ENCODE measurements at places on chromosomes 12 and 14.

GRCh38 chr12:41532072-41532471, 344.0 kb downstream of the PDZRN4 start:
- no peak for DNase-seq

DNA sequence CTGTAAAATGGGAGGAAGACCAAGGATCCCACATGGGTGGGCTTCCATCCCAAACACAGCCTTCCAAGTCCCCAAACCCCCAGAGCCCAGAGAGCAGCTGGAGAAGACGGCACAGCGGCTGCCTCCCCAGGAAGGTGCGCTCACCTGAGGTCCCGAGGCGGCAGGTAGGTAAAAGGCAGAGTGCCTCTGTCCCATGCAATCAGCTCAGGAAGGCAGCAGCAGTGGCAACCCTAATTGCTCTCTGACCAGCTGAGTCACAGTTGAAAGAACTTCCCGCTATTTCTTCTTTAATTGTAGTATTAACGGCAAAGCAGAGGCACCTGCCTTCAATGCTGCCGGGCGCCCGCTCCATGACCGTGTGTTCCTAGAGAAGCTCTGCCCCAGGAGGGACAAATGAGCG, 91.1 kb upstream of the BCL11B start:
- no peak for DNase-seq

DNA sequence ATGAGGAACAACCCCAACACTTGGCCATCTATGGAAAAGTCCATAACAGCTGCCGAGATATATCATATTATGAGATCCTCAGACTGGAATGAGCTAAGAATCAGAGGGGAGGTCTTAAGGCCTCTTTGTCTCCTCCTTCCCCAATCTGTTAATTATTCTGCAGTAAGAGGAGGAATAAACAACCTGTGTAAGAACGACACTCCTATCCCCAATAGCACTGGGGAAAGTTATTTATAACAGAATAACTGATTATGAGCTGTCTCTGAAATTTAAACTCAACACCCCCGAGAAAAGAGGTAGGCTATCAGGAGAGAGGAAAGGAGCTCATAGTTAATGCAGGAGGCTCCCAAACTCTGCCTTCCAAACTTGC, 68.0 kb downstream of the NIN start:
- DNase-seq: no peak

DNA sequence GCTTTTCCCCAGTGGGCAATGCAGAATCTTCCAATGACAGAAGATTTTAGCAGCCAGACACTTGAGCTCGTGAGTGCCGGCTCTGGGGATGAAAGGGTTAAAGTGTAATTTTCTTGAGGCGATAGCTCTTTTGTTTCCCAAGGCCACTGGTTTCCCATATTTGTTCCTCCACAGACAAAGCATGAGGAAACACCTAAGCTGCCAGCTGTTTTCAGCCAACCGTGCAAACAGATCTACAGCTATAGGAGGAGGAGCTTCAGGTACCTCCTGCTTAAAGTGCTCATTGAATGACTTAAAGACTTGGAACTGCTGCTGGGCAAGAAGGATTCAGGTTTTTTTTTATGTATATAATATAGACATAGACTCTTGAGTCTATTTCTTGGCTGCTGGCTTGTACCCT, 1311.5 kb downstream of the TMEM121 start:
- DNase-seq: no peak

DNA sequence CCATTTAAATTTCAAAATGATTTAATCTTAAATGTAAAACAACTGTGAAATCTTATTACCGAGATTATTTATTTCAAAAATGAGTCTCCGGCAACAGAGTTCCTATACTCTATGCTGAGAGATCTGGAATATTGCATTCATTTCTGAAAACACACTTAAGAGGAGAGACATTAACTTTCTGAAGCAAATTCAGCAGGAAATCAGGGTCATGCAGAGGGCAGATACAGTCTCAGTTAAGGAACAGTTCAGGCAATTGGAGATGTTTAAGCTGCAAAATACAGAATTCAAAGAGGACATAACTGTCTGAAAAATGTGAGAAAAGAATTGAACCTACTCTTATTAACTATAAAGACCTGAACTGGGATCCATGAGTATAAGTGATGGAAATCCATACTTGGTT, 320.7 kb downstream of the PAWR start:
- DNase-seq: no peak

- no peak for DNase-seq
Measured at GRCh38 chr12:104687823-104688573, 231.2 kb downstream of the CHST11 start.

GRCh38 chr14:61493239-61493638, 171.9 kb downstream of the PRKCH start:
- DNase-seq: no peak

DNA sequence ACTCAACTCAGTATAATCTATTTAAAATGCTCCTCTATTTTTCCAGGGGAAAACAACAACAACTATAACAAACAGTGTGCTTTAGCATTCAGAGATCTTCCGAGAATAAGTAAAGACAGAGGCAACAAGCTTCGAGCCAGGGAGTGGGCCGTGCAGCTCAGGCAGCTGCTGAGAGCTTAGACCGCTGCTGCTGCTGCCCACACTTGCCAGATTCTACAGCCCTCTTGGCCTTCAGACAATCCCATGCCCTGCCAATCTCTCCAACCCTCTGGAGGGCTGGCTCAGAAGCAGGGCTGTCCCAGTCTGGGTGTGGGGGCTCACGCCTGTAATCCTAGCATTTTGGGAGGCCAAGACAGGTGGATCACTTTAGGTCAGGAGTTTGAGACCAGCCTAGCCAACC, 23.4 kb upstream of the ELK3 start:
- no peak for DNase-seq

GRCh38 chr14:51160871-51161270, 66.0 kb upstream of the TRIM9 start:
- DNase-seq: no peak

DNA sequence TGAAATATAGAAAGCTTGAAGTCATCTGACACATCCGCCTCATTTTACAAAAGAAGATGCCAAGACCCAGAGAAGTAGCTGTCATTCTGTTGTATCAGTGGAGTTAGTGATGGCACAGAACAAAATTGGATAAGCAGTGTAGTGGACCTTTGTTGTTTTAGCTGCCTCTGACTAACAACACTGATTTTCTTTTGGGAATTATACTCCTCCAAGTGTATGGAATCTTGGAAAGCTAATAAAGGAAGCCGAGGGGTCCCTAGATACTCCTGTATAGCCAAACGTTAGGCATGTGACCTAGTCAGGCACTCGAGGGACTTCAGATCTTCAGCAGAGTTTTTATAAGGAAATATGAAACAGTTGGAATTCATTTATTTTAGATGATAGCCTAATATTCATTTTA, 94.5 kb downstream of the OTOGL start:
- DNase-seq: no peak

DNA sequence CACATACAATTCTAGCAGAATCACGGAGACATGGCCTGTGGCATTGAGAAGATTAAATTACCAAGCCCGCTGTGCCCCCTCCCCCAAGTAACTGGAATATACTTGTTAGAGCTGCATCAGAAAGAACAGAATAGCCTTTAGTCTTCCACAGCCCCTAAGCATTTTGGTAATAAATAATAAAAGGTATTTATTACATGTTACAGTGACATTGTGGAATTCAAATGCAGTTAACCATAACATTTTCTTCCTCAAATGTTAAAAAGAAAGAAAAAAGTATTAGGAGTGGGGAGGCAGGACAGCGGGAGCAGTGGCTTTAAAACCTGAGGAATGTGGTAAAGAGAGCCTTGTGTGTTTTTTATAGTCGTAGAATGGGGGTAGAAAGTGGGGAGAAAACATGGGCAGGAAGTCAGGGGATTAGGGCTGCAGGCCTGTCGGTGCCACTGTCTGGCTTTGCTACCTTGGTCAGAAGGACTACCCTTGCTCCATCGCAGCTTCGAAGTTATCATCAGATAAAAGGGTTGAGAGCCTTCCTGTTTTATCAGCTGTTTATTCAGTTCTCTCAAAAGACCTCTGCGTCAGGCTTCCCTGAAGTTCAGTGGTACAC, 255.9 kb downstream of the MSRB3 start:
- DNase-seq: no peak

DNA sequence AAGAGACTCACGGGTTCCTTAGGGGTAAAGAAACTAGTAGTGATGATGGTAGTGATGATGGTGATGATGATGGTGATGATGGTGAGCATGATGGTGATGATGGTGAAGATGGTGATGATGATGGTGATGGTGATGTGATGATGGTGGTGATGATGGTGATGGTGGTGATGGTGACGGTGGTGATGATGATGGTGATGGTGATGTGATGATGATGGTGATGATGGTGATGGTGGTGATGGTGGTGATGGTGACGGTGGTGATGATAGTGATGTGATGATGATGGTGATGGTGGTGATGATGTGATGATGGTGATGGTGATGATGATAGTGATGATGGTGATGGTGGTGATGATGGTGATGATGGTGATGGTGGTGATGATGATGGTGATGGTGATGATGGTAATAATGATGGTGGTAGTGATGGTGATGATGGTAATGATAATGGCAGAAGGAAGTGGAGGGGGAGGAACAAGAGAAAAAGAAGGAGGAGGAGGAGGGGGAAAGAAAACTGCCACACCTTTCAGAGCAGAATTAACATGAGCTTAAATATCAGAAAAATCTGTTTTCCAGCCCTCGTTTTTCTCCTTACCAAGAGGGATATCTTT, 85.5 kb downstream of the FZD10 start:
- no peak for DNase-seq

DNA sequence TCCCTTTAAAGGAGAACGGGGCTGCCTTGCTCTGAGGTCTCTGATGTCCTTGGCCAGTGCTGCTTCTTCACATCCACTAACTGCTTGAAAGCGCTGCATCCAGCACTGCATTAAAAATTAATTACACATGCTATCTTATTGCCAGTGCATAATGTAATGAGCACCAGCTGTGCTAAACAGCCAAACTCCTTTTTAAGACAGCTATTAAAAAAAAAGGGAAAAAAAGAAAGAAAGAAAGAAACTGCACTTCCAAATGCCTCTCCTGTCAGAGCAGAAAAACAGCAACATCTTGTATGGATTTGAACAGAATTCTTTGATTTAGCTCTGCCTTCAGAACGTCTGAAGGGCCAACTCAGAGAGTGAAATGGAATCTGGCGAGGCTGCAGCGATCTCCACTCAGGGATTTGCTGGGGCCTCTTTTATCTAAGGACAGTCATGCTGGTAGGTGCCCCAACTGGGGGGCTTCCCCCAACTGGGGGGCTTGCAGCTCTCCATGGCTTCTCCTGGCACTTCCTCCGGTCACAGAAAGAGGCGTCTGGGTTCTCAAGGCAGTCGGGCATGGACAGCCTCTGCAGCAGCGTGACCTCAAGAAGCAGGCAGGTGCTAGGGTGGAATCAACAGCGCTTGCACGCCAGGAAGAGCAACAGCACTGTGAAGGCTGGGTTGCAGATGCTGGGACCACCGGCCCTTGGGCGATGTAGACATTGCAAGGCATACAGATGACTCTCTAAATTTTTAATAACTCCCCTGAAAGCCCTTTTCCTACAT, 46.4 kb downstream of the BCL11B start:
- no peak for DNase-seq

GRCh38 chr14:57383125-57383745, 7.2 kb upstream of the NAA30 start:
- no peak for DNase-seq

DNA sequence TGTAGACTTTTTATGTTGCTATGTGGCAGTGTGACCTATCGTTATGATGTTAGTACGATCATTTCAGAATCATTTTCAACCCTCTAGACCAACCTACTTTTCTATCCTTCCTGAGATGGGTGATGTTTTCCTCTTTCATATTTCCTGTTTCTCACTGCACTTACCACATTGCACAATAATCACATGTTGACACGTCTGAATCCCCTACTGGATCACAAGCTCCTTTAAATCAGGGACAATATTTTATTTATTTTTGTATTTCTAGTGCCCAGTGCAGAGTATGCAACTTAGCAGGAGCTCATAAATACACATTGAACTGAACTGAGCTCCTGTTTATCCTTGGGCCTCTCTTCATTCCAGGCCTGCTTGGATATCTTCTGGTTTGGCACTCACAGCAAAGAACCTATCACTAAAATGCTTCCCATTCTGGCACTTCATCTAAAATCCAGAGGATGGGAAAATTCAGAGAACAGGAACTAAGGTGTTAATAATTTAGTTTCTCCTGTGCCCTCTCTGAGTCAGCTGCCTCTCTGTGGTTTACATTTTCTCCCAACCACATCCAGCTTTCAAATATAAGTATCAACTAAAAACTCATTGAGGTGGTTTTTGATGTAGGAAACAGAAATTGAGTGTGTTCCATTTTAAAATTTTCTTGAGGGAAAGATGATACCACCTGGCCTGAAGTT, 69.4 kb upstream of the DYRK2 start:
- no peak for DNase-seq

- no peak for DNase-seq
Measured at GRCh38 chr12:11785712-11786111, 136.2 kb downstream of the ETV6 start.

DNA sequence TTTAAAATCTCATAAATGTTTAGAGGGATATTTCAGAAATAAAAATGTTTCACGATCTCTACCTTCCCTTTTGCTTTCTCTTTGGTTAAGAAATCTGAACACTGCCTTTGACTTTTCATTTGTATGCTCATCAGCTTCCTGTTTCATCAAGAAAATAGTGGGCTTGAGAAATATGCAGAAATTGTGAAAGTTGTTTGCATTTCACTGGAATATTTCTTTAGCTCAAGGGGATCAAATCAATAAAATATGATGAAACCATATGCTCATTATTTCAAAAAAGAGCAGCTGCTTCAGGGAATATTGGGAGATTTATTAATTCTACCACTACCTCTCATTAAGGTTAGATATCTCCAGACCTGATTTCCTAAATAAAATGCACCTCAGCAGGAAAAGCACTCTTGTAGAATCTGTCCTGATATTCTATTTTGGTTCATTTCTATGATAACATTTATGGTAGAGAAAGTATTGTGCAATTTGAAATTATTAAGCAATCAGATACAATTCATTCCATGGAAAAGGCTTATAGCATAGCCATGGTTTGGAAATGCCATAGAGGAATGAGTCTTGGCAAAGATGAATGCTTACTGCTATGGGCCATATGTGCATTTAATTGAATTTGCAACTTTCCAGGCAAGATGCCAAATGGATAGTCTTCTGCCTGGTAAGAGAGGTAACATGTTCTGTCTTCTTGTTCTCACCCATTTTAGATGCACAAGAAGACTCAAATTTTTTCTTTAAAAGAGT, 212.6 kb upstream of the SLC16A7 start:
- DNase-seq: no peak

GRCh38 chr14:76664790-76665189, 96.5 kb upstream of the VASH1 start:
- DNase-seq: no peak

DNA sequence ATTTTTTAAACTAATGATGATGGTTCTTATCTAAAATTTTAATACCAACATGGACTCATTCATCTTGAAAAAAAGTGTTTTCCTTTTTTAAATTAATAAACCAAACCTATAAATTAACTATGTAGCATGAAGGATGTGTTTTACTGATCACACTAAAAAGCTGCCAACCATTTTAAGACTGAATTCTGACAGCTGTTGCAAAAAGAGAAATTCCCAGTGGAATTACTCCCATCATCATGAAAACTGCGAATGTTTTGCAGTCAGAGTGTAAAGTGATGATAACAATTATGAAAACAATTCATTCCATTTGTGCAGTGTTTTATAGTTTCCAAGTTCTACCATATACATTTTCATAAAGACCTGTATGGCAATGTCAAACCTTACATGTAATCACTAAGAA, 232.8 kb downstream of the SLC2A13 start:
- no peak for DNase-seq

Data from neuronal stem cell (in vitro differentiated cells).